ENCODE measurements at places on chromosomes 5 and 9.

DNA sequence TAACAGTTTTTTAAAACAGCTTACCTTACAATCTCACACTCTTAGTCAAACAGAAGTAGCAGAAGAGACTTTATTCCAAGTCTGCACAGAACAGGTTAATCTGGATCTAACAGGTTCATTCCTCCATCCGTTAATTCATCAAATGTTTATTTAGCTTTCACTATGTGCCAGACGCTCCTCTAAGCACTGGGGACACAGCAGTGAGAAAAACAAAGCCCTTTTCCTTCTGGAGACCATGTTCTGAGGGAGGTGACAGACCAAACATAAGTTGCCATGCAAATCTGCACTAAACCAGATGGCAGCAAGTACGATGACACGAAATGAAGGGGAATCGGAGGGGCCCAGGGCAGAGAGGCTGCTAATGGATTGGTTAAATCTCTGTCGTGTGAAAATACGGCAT, 17.1 kb upstream of the GLIPR2 start:
- no peaks in the 10 kb centered on the region for H3K27me3 ChIP-seq

GRCh38 chr5:88671106-88671504, 211.9 kb downstream of the MEF2C start:
- H3K27ac ChIP-seq: no peak overlapping the region
- H3K4me1 ChIP-seq: peaks cover 25% of the 10 kb centered on the region
- no peak overlapping the region for H3K4me3 ChIP-seq
- H3K27me3 ChIP-seq: peaks cover 31% of the 10 kb centered on the region

- H3K36me3 ChIP-seq: no peaks in the 10 kb centered on the region
- peaks cover 9% of the 10 kb centered on the region for H3K27me3 ChIP-seq
- no peaks in the 10 kb centered on the region for H3K4me1 ChIP-seq
- H3K4me3 ChIP-seq: no peak overlapping the region
- no peak overlapping the region for H3K27ac ChIP-seq
Observed at GRCh38 chr5:149694007-149694406, 36.1 kb upstream of the PPARGC1B start.

DNA sequence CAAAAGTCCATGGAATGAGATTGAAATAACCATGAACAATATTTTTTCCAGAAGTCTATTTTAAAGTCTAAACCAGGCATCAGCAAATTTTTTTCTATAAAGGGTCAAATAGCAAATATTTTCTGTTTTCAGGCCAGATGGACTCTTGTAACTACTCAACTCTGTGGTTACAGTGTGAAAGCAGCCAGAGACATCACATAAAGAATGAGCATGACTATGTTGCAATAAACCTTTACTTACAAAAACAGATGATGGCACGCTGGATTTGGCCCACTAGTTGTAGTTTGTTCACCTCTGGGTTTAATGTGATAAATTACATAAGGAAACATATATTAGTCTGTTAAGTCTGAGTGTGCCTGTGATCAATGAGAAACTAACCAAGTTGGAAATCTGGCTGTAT, 319.2 kb downstream of the TRPM3 start:
- no peaks in the 10 kb centered on the region for H3K4me1 ChIP-seq
- H3K27ac ChIP-seq: no peak overlapping the region
- DNase-seq: no peak
- H3K4me3 ChIP-seq: no peak overlapping the region
- no peaks in the 10 kb centered on the region for H3K36me3 ChIP-seq
- H3K27me3 ChIP-seq: peaks cover 6% of the 10 kb centered on the region

DNA sequence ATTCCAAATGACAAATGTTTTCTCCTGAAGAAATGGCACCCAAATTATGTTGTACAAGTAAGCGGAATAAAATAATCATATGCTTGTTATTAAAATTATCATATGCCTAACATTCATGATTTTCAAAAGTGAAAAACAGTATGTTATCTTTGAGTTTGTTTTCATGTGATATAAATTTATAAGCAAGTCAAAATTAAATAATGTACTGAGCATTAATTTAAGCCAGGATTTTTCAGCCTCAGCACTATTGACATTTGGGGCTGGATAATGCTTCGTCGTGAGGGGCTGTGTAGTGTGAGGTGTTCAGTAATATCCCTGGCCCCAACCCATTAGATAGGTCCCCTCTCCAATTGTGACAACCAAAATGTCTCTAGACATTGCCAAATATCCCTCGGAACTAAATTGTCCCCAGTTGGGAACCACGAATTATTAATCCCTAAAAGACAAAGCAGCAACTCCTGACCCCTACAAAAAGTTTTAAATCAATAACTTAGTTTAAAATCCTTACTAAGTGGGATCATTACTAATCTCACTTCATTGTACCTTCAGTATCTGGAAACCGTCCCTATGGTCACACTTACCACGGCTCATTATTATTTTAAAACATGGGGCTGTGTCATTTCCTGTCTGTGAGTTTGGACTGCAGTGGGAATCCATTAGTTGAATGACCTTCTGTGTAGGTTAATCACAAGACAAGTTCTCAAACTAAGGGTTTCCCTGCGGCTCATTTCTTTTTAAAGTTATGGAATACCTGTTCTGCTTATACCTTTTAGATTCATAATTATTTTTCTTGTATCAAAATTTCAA, 1.3 kb upstream of the NNT start:
- H3K4me3 ChIP-seq: peak overlapping the region; percentile 84
- H3K36me3 ChIP-seq: peaks cover 12% of the 10 kb centered on the region
- H3K27me3 ChIP-seq: no peaks in the 10 kb centered on the region
- peaks cover 25% of the 10 kb centered on the region for H3K4me1 ChIP-seq

DNA sequence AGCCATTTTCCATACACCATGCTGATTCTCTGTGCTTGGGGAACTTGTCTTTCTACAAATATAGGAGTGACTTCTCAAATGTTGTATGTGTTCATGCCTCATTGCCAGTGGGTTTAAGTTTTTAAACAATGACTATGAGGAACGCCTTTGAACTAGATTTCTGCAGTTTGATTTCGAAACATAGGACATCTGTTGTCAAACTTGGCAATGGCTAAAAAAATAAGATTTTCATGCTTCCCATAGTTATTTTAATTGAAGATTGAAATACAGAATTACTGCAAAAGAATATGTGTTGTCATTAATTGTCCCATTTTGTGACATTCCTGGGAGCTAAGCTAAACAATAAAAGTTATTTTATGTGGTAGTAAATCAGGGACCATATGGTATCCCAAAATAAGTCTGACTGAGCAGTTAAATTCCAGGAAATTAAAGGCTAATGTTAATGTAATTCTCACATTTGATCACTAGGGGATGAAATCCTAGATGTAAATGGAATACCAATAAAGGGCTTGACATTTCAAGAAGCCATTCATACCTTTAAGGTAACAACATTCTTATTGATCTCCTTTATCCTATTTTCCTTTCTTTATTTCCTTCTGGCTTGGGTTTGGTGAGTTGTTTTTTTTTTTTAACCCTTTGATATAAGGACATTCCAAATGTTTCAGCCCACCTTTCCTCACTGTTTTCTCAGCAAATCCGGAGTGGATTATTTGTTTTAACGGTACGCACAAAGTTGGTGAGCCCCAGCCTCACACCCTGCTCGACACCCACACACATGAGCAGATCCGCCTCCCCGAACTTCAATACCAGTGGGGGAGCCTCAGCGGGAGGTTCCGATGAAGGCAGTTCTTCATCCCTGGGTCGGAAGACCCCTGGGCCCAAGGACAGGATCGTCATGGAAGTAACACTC, 116.7 kb downstream of the GOLPH3 start:
- DNase-seq: no peak
- H3K27me3 ChIP-seq: peaks cover 7% of the 10 kb centered on the region
- H3K4me3 ChIP-seq: no peak overlapping the region
- H3K27ac ChIP-seq: no peak overlapping the region
- no peaks in the 10 kb centered on the region for H3K36me3 ChIP-seq
- H3K4me1 ChIP-seq: no peaks in the 10 kb centered on the region

GRCh38 chr9:75085640-75086039, 2.3 kb downstream of the NMRK1 start:
- peaks cover 21% of the 10 kb centered on the region for H3K4me1 ChIP-seq
- H3K27ac ChIP-seq: no peak overlapping the region
- no peaks in the 10 kb centered on the region for H3K27me3 ChIP-seq
- H3K36me3 ChIP-seq: peaks cover 8% of the 10 kb centered on the region

DNA sequence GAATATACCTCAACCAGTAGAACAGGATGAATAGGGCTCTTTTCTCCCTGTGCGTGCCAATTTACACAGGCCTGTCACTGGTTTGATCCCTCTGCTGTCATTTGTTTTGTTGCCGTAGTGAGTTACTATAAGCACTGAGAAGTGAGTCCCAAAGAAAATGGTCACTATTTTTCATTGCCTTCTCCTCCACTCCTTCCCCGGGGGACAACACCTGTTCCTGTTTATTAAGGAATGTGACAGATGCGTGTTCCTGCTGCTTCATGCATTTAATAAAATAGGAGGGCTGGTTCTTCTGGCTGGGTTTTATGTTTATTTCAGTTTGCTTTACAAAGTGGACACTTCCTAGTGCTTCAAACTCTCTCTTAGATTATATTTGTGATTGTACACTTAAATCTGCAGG, 6.4 kb downstream of the THBS4 start:
- H3K27ac ChIP-seq: no peak overlapping the region
- DNase-seq: no peak
- peaks cover 3% of the 10 kb centered on the region for H3K4me1 ChIP-seq

DNA sequence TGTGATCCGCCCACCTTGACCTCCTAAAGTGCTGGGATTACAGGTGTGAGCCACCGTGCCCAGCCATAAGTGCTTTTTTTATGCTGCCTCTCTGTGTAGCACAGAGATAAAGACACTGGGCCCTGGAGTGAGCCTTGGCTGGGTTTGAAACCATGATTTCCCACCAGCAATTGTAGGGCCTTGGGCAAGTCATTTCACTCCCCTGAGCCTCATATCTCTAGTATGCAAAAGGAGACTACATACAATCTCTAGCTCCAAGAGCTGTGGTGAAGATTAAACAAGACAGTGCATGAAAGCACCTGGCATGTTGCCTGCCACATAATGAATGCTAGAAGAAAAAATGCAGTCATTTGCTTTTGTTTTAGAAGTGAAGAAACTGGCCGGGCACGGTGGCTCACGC, 3.9 kb downstream of the FABP6 start:
- H3K27me3 ChIP-seq: peaks cover 8% of the 10 kb centered on the region
- no peaks in the 10 kb centered on the region for H3K36me3 ChIP-seq
- H3K4me3 ChIP-seq: no peak overlapping the region
- no peak for DNase-seq
- no peaks in the 10 kb centered on the region for H3K4me1 ChIP-seq

DNA sequence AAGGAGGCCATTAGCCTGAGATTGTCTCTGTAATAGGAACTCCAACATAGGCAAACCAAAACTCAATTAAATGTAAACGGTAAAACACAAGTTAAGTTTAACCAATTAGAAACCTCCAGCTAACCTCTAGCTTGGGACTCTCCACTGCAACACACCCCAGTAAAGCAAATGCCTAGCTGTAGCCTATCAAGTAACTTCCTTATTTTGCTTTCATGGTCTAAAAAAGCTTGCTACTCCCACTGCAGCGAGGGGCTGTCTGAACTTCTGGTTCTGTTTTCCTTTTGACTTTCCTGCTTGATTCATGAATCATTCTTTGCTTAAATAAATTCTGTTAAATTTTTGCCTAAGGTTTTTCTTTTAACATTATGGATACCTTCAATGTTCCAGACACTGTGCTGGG, 24.4 kb upstream of the C5orf46 start:
- H3K4me1 ChIP-seq: no peaks in the 10 kb centered on the region
- H3K36me3 ChIP-seq: no peaks in the 10 kb centered on the region
- DNase-seq: no peak
- H3K4me3 ChIP-seq: no peak overlapping the region
- no peaks in the 10 kb centered on the region for H3K27me3 ChIP-seq

DNA sequence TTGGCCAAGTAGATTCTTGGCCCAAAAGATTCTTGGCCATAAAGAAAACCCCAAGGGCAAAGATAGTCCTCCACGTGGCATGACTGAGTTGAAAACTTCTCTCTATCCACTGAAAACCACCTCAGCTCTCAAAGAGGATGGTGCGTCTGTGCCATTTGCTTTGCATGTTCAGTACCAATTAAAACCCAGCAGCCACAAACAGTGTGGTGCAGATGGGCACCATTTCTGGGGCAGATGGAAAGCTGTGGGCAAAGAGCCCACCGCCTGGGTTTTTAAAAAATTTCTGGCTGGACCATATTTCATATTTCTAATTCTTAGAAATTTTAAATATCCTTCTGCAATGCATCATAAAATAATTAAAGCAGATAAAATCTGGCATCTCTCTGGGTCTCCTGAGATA, 84.5 kb upstream of the PUM3 start:
- H3K4me3 ChIP-seq: no peak overlapping the region
- no peak for DNase-seq
- peaks cover 2% of the 10 kb centered on the region for H3K27me3 ChIP-seq
- H3K36me3 ChIP-seq: no peaks in the 10 kb centered on the region

GRCh38 chr5:154384480-154385235, 61.1 kb upstream of the SAP30L start:
- peaks cover 28% of the 10 kb centered on the region for H3K36me3 ChIP-seq
- H3K27me3 ChIP-seq: no peaks in the 10 kb centered on the region
- peak; percentile 75 for DNase-seq
- H3K4me3 ChIP-seq: peak overlapping the region; percentile 82
- H3K27ac ChIP-seq: peak overlapping the region; percentile 88

DNA sequence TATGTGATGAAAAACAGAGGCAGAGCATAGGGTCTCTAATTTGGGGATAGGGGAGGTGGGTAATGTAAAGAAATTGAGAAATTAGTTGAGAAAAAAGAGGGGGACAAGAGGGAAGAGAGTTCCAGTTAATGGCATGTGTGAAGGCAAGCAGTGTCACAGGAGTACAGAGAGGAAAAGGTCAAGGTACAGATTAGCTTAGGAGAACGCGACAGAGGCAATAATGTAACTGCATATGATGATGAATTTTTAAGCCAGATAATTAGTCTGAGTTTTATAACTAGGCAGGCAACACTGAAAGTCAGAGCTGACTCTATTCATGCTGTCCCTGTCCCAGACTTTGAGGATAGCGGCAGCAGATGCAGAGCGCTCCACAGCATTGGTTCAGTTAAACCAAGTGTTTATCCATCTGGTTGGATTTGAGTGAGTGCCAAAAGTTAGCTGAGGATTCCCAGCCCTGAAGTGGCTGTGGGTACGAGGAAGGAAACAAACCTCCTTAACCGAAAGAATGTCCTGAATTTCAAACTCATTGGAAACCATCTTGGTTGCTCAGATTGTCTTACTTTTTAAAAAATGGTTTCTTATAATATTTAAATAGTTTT, 315.2 kb downstream of the ARHGAP26 start:
- H3K27me3 ChIP-seq: no peaks in the 10 kb centered on the region
- H3K36me3 ChIP-seq: peaks cover 6% of the 10 kb centered on the region
- H3K4me1 ChIP-seq: no peaks in the 10 kb centered on the region
- no peak overlapping the region for H3K4me3 ChIP-seq

DNA sequence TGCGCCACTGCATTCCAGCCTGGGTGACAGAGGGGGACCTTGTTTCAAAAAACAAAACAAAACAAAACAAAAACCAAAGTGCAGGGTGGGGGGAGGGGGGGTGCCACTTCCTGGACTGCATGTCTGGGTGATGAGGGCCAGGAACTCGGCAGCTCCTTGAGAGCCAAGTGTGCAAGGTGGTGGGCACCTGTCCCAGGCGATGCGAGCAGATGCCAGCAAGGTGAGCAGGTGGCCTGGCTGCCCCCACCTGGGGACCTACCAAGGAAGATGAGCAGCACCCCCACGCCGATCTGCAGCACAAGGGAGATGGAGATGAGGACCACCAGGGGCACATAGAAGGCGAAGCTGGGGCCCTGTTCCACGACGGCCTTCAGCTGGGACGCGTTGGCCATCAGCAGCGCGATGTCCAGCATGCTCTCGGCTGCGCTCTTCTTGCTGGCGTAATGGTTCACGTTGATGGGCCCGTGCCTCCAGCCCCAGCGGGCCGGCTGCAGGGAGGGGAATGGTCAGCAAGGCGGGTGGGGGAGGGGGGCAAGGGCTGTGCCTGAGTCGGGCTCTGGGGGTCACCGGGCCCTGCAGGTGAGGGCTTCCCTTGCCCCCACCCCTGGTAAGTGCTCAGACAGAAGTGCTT, 7.8 kb downstream of the NINJ1 start:
- H3K27ac ChIP-seq: no peak overlapping the region
- DNase-seq: no peak
- peaks cover 6% of the 10 kb centered on the region for H3K4me1 ChIP-seq
- no peak overlapping the region for H3K4me3 ChIP-seq
- no peaks in the 10 kb centered on the region for H3K36me3 ChIP-seq
- no peaks in the 10 kb centered on the region for H3K27me3 ChIP-seq

Data from memory B cell (primary cell).